ENCODE measurements at places on chromosomes 7 and 10.

DNA sequence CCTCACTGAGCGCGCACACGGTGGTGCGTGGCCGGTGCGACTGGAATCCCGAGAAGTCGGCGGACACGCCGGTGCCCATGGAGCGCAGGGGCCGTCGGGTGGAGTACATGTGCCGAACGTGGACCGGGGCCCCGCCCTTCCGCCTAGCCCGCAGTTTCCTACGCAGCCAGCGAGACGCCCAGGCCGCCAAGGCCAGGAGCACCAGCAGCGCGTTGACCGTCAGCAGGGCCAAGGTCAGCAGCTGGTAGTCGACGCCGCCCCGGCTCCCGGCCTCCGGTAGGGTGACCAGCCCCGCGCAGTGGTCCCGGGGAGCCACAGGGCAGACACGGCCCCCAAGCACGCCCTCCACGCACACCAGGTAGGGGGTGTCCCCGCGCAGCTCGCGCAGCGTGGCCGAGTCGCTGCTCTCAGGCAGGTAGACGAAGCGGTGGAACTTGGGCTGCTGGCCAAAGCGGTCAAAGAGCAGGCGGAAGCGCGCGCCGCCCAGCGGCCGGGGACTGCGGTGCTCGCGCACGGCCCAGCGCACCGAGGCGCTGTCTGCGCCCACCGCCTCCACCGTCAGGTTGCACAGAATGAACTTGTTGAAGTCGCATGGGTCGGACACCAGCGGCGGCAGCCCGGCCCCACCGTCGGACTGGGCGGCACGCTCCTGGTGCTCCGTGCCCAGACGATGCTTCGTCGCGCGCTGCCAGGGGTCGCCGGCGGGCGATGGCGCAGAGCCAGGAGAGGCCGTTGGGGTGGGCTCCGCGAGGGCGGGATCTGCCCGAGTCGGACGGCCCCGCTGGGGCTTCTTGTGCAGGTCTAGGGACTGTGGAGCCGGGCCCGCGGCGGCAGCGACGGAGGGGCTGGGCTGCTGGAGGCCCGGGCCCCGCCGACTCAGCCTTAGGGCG, 2.2 kb downstream of the TRIL start:
- no peak for DNase-seq

DNA sequence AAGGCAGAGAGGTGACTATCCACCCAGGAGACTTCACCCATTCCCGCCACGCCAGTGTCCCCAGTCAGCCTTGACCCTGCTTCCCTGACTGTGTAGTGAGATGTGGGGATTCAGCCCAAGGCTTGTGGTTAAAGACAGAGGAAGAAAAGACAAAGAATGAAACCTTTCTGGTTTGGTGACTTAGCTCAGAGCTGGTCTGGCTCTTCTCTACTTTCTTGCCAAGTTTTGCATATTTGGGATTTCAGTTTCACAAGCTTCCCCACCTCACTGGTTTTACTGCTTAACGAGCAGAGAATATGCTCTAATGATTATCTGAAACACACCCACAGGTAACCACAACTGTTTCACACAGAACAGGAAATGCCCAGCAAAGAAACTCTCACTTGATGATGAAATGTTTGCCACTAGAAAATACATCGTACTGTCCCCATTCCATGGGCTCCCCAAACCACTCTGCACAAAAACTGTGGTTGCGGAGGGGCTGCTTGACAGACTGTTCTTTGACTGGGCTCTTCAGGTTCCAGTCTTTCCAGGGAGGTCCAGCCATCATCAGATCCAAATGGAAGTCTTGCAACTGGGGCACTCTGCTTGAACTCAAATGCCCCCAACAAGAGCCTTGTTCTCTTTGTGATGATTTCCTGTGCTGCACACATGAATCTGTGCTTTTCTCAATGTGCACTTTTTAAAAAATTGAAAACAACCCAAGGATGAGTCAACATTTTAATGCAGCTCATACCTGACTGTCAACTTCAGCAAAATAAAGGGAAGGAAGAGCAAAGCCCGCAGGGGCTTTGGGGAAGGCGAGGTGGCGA, 95.5 kb downstream of the CTBP2 start:
- DNase-seq = peak; percentile 19

DNA sequence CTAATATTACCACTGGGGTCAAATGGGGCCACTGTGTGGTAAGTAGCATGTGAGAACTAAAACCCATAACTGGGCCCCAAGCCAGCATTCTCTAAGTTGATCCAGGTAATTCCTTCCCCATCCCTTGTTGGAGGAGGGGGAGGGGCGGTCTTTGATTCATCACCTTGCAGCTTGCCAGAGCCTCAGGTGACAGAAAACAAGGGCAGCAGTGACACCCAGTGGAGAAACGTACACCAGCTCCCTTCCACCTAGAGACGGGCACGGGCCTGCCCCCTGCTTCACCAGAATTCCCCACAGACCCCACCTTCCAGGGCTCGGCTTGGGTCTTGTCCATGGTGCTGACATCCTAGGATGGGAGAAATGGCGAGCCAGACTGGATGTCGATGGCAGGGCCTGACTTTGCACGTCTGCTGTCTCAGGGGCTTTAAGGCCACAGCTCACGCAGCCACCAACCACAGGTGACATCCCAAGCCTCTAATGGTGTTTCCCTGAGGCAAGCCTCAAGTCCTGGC, 102.0 kb downstream of the STRA8 start:
- DNase-seq = peak; percentile 64

DNA sequence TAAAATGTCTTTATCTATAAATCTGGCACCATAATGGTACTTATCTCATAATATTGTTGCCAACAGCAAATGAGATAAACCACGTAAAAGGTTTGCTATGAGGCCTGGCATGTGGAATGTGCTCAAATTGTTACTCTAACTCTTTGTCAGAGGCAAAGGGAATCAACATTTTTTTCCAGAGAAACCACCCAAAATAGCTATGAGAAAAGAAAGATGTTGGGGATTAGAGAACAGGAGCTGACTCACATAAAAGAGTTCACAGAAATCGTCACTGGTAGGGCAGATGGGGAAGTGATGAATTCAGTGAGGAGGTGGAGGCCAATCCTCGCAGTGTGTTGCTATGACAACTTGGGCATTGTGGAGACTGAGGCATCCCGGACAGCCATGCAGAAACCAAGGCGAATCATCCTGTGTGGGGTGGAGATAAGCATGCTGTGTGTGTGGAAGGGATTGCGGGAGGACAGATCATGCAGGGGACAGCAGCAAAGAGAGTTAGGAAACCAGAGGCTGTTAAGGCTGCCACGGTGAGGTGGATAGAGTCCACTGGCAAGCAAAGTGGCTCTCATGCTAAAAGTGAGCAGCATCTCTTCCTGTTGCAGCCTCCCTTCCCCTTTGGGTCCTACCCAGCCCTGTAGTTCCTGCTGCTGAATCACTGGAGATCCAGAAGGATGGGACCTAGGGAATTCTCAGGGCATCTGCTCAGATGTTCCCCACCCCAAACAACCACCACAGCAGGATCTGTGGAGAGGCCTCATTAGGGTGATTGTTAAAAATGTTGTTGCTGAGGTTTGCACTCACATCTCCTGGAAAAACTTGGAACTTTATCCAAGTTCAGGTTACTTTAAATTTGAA, 103.9 kb downstream of the CUBN start:
- no peak for DNase-seq
